ENCODE measurements at places on chromosomes 4 and X.

GRCh38 chr4:16833722-16834121, 64.7 kb downstream of the LDB2 start:
- no peak for DNase-seq

- DNase-seq: no peak
Observed at GRCh38 chr4:72323227-72323626, 245.8 kb downstream of the ADAMTS3 start.

GRCh38 chr4:150863456-150863855, 151.6 kb downstream of the LRBA start:
- no peak for DNase-seq

GRCh38 chr4:75745161-75745560, 20.8 kb downstream of the USO1 start:
- no peak for DNase-seq

GRCh38 chrX:44817029-44817428, 26.8 kb upstream of the DUSP21 start:
- DNase-seq: no peak

DNA sequence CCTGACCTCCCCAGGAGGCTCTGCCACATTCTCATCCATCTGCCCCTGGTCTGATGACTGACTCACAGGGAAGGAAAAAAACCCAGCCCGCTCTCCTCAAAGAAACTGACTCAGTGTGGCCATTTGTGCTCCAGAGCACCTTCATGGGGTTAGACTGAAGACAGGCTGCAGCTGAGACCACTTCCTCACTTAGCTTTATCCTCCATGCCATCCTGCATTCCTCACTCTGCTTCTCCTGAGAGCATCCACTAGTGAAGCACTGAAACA, 35.9 kb upstream of the HPSE start:
- DNase-seq: no peak

GRCh38 chr4:10005632-10006031, 15.7 kb downstream of the SLC2A9 start:
- DNase-seq: no peak
